ENCODE measurements at places on chromosomes 12 and 14. TPM values are rescaled to one million over a fixed set of nuclear protein-coding genes. Genes with fewer than 3 reads are reported as not detected.

The LRP1-AS gene
- total RNA-seq: not detected

The PTPRQ gene
- total RNA-seq: 0.10 TPM

The USP44 gene
- total RNA-seq: under 0.01 TPM

The HVCN1 gene
- 1.5 TPM for total RNA-seq

The TRHDE gene
- total RNA-seq: not detected

The C12orf43 gene
- total RNA-seq: 12.1 TPM

The PSMC1 gene
- total RNA-seq: 107 TPM

The KERA gene
- total RNA-seq: not detected

The BBS10 gene
- 9.1 TPM for total RNA-seq

The ACSM4 gene
- not detected for total RNA-seq

The IGF1 gene
- total RNA-seq: 1.1 TPM

The KCNMB4 gene
- 2.4 TPM for total RNA-seq

The MYL2 gene
- total RNA-seq: not detected

The EFCAB11 gene
- 2.7 TPM for total RNA-seq

The CIROP gene
- total RNA-seq: 0.83 TPM

The LMO3 gene
- total RNA-seq: 34.1 TPM

The ASIC1 gene
- total RNA-seq: 20.7 TPM

The ACOT6 gene
- total RNA-seq: not detected

The CYP27B1 gene
- total RNA-seq: 1.3 TPM

The RAP1B gene
- 157 TPM for total RNA-seq

The MDGA2 gene
- total RNA-seq: not detected

All from cardiac ventricle fibroblast (primary cell).